Skin of body (tissue), 3 donors: ENCODE measurements at places on chromosomes 4 and X. TPM values are rescaled to one million over a fixed set of nuclear protein-coding genes. Genes with fewer than 3 reads are reported as not detected.
A peak's percentile ranks its signal among the peaks of the same experiment; 100 is the strongest.

GRCh38 chr4:41989994-41990364 lies 351 bp upstream of the SLC30A9 start:
- DNase-seq = no peak

DNA sequence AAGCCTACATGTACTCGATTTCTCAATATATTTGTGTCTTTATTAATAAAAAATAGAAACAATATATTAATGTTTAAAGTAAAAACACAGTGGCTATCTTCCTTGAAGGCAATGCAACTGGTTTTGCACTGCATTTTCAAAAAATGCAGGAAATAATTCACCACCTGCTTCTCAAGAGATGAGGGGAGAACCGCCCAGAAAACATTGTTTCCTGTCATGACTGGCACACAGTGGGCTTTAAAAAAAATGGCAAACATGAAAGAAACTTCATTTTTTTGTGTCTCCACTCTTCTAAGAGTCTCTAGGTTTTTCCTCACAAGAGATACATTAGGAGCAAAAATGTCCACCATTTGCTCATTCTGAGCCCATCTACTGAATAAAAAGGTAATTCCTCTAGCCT lies 50.8 kb upstream of the C4orf50 start:
- no peak for DNase-seq

DNA sequence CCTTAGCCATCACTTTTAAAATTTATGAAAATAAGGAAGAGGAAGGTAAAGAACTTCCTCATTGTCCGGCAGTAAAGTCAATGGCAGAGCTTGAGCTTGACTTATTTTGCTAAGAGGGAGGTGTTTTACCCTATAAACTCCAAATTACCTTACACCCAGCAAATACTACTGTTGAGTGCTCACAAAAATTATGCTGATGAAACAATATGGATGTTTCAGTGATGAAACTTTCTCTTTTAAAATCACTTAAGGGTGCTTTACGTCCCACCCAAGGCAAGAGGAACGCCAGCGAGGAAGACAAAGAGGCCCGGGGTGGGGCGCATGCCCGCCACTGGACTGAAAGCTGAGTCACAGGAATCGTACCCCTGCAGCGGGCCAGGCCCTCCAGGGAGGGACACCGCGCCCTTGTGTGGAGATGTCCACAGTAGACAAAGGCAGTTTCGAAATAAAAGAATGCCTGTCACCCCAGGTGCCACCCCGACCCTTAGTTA lies 560 bp upstream of the TMSB4X start:
- peak; percentile 29 for DNase-seq

GRCh38 chrX:134006484-134007161 lies 21.2 kb upstream of the GPC3 start:
- no peak for DNase-seq

GRCh38 chr4:16205298-16206164 lies 20.7 kb downstream of the TAPT1 start:
- no peak for DNase-seq

GRCh38 chr4:104905546-104905945 lies 241.1 kb upstream of the TET2 start:
- no peak for DNase-seq

DNA sequence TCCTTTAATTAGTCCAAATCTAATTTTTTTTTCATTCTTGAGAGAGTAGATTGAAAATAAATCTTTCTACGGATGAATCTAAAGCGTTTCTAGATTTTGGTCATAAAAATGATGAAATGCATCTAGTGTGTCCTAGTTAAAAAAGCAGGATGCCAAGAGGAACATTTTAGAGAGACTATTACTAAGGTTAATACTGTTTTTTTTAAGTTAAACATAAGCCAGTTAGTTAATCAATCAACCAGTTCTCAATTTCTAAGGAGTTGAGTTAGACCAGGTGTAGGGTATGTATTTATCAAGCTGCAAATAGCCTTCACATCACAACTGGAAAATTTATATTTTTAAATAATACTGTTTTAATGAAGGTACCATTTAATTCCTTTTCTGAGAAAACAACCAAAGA lies 679.5 kb upstream of the IGFBP7 start:
- no peak for DNase-seq

DNA sequence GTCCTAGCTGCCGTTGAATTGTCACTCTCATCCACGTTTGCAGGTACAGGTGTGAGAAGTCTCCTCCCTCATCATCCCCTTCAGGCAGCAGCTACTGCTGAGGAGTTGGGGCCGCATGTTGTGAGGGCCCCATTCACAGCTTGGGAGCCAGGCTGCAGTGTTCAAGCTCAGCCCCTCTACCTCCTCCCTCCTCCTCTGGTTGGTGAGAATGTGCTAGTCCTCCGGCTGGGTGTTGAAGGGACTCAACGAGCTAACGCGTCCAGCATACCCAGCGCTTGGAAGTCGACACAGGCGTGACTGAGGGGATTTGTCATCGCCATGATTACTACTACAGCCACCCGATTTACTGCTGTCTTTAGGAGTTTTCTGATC lies 82.0 kb upstream of the PSAPL1 start:
- DNase-seq = no peak

DNA sequence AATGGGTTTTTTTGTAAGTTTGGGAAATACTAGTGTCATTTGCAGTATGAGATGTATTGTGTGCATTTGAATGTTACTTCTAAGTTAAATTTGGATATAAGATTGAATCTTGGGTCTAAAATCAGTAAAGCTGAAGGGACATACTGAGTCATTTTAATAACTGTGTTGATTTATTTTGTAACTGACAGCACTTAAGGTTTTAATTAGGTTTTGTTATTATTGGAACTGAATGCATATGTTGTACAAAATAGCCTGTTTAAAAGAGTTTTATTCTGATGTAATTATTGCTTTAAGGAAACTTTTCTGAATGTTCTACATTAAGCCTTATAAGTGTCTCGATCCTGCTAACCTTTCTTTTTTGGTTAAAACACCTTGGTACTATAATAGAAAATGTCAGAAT lies 396.6 kb downstream of the MAPK10 start:
- peak; percentile 62 for DNase-seq

DNA sequence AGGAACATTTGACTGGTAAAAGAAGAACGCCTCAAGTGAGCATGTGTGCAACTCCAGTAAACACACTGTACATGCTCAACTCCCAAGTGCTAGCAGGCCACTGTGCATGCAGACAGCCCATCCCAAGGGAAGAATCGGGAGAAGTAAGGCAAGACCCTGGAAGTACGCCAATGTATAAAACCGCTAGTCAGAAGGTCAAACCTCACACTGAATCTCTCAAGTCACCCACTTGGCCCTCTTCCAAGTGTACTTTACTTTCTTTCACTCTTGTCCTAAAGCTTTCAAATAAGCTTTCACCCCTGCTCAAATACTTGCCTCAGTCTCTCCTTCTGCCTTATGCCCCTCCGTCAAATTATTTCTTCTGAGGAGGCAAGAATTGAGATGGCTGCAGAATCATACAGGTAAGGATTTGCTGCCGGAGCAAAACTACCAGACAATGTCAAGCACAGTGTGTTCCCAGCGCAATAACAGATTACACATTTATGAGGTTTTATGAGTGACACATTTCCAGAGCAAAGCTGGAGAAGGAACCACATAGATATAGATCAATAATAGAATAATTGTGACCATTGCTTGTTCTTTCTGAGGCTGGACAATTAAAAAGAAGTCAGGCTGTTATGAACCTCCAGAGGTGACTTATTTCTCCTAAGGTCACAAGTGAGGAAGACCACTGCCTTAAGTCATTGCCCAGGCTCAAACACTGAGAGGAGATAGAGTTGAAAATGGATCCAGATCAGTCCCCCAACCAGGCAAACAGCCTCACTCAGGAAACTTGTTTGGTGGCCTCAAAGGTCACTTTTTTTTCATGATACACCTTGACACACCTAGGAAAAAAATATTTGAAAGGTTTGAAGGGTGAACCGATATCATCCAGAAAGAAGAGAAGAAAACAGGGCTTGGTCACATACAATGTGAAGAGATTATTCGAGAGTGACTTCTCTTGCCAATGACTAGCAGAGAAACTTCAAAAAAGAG lies 26.3 kb downstream of the CXCL1 start:
- no peak for DNase-seq

DNA sequence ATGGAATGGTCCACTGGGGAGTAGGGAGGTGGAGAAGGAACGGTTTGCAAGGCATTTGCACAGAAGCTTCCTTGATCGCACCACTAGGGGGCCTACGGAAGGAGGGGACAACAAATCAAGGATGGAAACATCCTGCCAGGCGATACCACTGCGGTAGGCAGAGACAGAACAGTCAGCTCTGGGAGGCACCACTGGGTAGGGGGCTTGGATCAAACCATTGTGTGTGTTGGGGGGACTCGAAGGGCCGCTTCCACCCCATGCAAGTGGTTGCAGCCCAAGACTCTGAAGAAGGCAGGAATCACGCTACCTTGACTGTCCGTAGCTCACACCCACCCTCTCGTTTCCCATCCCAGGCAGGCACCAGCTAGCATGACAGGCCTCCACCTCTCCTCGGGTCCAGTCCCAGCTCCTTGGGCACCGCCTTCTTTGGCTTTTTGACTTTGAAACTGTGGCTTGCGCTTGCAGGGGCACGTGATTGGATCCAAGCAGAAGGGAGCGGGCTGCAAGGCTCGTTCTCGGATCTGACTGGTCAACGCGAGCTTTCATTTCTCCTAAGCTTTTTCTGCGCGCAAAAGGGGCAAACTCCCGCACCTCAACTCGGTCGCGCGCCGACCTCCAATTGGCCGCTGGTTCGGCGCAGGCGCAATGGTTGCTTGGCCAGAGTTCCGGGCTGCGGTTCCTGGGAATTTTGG lies 28.4 kb downstream of the GAGE1 start:
- DNase-seq = no peak

- no peak for DNase-seq
Measured at GRCh38 chrX:88612870-88613329, 134.1 kb upstream of the CPXCR1 start.

GRCh38 chr4:144350706-144351105 lies 210.2 kb upstream of the GYPA start:
- DNase-seq = no peak

- no peak for DNase-seq
Measured at GRCh38 chr4:80268936-80269335, 2.5 kb downstream of the FGF5 start.

- DNase-seq = no peak
Measured at GRCh38 chr4:111274486-111274885, 651.6 kb upstream of the PITX2 start.

DNA sequence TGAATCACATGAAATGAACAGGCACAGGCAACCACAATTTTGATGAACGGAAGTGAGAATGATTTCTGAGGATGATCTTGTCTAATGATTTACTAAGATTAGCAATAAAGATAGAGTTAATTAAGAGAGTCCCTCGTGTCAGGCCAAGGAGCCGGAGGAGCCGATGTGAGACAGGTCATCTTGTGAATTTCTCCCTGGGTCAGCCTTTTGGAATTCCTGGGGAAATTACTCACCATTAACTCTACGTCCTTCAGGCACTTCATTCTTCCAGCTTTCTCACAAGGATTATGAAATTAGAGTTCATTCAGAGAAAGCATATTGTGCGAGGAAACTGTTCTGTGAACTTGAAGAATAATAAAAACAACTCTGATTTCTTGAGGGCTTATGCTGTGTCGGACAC lies 86.7 kb downstream of the PSAPL1 start:
- DNase-seq = no peak

DNA sequence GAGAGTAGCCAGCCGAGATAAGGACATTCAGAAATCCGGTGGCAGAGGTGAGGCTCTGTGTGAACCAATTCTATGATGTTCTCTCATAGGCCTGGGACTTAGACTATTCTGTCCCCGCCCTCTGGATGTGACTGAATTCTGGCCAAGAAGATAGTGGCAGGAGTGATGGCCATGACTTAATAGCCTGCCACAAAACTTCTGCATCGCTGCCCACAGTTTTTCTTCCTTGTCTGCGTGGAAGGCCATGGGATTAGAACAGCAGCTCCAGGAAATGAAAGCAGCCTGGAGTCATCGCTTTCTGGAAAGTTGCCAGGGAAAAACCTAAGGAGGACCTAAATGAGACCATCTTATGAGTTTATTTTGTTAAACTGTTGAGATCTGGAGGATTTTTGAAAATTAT lies 134.7 kb downstream of the F11 start:
- DNase-seq = no peak

DNA sequence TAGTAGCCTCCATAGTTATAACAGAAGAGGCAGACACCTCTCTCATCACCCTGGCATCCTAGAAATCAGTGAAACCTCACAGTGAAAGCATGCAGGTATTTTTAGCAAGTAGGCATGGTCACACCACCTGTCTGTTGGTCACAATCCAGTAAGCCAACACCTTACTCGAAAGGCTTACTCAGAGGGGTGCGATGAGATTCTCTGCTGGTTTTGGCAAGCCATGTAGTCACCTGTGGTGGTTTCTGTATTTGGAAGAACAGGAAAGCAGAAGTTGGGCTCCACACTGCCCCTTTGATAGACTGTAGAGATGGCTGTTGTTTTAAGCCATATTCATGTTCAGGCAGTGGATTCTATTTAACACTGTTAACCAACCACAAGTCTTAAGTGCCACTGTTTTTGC lies 134.7 kb downstream of the DCLK2 start:
- no peak for DNase-seq

DNA sequence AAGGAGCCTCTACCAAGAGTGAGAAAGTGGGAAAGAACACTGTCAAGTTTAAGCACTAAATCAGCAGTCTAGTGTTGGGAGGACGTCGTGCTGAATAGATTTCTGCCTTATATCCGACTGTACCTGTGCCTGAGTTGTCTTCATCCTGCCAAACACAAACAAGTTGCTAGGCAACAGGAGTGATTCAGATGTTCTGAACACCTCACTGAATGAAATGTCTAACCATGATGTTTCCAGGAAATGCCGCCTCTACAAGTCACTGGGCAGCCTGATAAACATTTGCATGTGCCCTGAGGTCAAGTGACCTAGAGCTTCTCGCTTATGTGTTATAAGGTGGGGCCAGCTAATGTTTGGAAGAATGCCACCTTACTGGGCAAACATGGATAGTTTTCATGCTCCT lies 37.9 kb downstream of the SGMS2 start:
- no peak for DNase-seq

GRCh38 chr4:56876264-56876663 lies 31.4 kb upstream of the REST start:
- no peak for DNase-seq

DNA sequence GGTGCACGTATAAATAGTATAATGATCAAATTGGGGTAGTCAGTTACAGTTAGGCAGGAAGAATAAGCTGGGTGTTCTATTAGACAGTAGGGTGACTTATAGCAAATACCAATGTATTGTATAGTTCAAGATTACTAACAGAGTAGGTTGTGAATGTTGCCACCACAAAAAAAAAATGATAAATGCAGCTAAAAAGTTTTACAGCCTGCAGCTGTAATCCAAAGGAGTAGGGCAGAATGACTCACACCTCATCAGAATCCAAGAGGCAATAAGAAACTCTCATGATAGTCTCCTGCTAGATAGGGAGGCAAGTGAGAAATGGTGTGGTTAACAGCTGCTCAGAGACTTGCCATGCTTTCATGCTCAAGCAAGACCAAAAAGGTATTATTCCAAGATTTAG lies 19.6 kb upstream of the TCEAL4 start:
- no peak for DNase-seq

PNPLA4 gene
- 9.8 TPM for total RNA-seq

SATL1 gene
- total RNA-seq = 0.20 TPM

ARR3 gene
- not detected for total RNA-seq

PRDM8 gene
- 0.59 TPM for total RNA-seq

PCDH7 gene
- 42.6 TPM for total RNA-seq
